ENCODE measurements at places on chromosomes 5 and 9.

DNA sequence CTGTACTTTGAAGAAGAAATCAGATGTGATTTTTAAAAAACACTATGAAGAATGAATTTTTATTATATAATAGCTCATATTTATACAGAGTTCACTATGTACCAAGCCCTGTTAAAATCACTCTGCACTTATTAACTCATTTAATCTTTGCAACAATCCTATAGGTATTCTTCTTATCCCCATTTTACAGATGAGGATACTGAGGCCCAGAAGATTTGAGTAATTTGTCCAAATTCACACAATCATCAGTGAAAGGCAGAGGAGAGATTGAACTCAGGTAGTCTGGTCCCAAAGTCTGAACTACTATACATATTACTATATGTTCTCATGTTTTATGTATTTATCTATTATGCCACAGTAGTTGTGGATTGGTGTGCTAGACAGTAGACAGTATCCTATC, 16.1 kb downstream of the PLAC8L1 start:
- no peak for DNase-seq

DNA sequence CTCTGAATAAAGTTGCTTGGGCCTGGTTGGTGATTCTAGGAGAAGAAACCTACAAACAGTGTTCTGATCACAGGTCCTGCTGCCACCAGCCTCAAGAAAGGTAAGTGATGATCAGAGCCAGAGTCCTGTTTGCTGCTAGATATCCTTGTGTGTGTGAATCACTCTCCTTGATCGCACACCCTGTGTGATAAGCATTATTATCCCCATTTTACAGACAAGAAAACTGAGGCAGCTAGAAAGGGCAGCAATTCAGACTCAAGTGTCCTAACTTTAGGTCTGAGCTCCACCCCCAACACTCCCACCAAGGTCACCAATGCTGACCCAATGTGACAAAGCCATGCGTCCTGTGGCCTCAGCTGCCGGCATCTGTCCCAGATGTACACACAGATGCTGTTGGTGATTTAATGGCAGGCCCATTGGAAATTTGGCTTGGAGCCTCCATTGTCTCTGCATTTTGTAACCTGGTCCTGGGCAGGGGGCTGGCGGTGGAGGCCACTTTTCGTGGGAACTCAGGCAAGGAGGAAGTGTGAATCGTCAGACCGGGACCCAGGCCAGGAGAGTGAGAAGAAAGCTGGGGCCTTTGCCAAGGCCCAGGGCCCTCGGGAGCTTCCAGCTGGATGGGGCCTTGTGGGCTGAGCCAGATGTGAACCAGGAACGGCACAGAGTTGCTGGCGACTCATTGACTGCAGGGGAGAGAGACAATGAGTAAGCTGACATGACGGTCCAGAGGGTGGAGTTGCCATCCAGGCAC, 29.8 kb upstream of the GGTA1 start:
- peak; percentile 91 for DNase-seq

DNA sequence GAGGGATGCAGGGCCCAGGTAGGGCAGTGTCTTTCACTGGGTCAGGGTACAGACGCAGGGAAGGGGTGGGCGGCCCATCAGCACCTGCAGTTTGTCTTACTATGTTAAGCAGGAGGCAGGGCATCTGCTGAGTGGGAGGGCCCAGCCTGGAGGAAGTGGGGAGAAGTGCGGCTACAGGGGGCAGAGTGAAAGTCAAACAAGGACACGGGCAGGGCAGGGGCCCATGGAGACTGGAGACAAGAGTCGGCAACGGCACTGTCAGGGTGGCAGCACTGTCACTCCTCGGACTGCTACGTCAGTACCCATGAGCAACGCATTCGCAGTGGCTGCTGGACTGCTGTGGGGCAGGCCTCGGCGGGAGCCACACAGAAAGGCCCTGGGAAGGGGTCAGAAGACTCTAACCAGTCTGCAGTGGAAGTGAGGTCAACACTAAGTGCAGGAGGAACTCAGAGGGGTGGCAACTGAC, 19.7 kb downstream of the CAMSAP1 start:
- no peak for DNase-seq

GRCh38 chr5:55650386-55650785, 61.7 kb downstream of the SLC38A9 start:
- DNase-seq, result peak; percentile 9

DNA sequence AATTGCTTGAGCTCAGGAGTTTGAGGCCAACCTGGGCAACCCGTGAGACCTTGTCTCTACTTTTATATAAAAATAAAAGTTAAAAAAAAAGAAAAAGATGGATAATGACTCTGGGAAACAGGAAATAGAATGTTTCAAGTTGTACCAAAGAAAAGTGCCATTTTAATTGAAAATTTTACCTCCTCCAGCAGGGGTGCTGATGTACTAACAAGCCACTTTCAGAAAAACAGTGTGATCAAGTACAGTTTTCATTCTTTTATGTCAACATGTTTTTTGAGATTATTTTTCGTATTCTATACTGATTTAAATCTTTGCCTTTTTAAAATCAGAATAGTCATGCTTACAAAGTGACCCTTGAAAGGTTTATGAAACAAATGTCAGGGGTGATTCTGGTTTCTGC, 30.8 kb downstream of the F2R start:
- DNase-seq, result no peak

DNA sequence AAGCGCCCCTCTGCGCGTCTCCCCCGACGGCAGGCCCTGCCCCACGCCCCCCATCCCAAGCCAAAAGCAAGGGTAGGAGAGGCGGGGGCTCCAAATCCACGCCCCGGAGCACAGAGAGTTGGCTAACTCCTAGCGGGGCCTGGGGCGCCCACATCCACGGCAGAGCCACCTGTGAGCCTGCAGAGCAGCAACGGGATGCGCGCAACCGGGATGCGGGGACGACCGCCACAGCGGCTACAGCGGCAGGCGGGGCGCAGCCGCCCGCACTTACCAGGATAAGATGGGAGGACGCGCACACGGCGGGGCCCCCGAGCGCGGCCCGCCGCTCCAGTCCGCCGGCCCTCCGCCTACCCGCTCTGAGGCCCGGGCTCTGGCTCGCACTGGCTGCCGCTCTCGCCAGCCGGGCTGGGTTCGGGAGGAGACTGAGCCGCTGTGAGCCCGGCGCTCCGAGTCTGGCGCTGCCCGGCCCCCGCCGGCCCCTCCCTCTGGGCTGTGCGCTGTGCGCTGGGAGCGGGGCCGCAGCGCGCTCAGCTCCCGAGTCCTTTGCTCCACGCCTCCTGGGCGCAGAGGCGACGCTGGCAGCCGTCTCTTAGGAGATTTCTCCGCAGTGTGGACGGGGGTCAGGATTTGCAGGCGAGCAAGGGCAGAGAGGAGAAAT, at the start of gene SLC24A2:
TSS of gene SLC24A2 (minus strand) at position 424 of the 658 bp plus-strand sequence.
- no peak for DNase-seq

- no peak for DNase-seq
These were observed 161.8 kb downstream of the PALM2AKAP2 start for GRCh38 chr9:109941771-109942170.

GRCh38 chr9:4276856-4277255, 23.0 kb downstream of the GLIS3 start:
- DNase-seq, result no peak

GRCh38 chr9:89815903-89816573, 211.2 kb downstream of the GADD45G start:
- DNase-seq, result no peak

- DNase-seq, result no peak
These were observed 839.3 kb upstream of the WWC1 start for GRCh38 chr5:167452136-167452535.

DNA sequence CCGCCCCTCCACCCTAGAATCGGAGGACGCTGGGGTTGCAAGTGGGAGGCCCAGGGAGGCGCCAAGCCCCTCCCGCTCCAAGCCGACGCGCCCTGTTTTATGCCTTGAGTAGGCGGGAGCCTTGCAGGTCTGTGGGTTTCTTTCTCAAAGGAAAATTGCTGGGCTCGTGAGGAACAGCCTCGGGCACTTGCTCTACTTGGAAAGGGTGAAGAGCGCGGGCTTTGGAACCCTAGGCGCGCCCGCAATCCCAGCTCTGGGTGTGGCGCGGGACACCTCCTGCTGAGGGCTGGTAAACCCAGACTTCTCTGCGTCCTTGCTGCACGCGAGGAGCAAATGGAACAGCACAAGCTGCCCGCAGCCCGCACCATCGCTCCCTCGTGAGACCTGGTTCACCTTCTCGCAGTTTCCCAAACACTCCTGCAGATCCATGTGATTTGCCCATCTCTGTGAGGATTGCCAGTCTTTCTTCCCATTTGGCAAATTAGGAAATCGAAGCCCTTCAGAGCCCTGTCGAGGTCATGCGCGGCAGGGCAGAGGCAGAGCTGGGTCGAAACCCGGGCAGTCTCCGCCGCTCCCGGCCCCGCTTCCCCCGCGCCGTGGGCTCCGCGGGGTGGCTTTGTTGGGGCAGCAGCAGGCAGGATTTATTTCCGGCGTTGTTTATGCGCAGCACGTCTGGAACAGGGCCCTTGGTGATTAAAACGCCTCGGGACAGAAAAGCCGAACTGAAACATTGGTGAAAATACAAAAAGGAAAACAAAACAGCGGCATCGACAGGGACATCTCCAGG, 98.4 kb upstream of the CPLX2 start:
- peak; percentile 12 for DNase-seq

DNA sequence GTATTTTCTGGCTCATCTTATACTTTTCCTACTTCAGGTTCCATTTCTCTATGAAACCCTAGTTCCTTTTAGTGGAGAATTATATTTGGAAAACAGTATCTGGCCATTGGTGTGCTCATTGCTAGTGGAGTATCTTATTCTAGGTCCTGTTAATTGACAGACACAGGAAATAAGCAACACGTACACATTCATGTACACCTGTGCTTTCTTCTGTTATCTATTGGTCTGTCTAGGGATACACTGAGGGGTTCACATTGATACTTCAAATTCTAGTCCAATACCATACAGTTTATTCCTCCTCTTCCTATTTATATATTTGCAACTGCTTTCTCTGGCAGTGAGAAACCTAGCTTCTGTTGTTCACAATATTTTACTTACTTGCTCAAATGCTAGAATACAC, 110.2 kb downstream of the FER start:
- DNase-seq, result no peak

- no peak for DNase-seq
These were observed 19.5 kb downstream of the MTREX start for GRCh38 chr5:55327281-55327680.

DNA sequence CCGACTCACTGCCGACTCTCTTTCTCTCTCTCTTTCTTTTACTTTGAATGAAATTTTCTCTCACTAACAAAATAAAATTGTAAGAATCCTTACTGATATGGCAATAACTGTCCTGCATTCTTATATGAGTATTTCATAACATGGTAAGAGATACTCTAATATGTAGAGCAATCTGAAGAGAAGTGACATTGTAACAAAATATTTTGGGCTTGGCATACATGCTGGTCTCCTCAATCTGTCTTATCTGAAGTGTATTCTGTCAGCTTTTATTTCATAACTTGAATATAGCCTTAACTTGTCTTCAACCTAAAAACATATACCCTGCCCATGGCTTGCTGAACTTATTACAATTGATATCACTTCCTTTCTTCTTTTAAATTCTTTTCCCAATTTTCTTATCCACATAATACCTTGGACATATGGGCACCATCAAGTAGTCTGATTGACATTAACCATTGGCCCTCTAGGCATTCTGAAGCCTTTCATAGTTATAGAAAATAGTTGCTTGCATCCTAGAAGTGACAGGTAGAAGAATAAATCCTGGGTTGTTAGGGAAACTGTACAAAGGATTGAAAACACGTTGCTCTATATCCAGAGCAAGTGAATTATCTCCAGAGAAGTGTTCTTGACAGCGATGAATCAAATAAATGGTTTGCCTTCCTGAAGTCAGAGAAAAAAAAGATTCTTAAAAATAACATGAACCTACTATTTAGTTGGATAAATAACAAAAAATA, 537.6 kb upstream of the TYRP1 start:
- DNase-seq, result no peak

DNA sequence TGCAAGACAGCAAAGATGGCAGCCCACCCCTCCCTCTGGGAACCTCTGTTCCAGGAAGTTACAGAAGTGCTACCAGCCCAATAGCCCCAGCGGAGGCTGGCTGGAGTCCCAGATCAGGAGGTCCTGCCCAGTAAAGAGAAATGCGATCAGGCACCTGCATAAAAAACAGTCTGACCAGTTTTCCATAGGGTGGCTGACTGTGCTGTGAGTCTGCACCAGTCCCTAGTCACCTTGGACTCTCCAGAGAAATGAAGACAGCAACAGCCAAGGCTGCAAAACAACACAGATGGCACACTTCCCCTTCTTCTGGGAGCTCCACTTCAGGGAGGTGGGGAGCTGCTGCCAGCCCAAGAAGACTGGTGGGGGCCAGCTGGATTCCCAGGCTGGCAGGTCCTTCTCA, 265.5 kb upstream of the PCSK5 start:
- no peak for DNase-seq

- DNase-seq, result no peak
These were observed 71.1 kb upstream of the NEURL1B start for GRCh38 chr5:172569861-172570558.

DNA sequence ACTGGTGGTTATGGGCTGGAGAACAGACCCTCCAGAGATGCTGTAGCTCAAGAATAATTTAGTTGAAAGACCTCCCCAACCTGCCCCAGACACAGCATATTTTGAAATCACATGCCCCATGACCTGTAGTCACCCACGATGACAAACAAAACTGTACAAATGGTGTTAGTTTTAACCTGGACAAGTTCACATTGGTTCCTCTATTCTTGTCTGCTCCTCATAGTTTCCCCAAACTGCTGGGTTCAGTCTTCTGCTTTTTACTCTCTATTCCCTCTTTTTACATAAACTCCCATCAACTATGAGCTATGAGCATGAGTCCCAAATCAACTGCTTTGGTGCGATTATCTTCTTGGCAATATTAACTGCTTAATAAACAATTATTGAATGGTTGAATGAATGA, 365.3 kb upstream of the CLINT1 start:
- DNase-seq, result no peak

DNA sequence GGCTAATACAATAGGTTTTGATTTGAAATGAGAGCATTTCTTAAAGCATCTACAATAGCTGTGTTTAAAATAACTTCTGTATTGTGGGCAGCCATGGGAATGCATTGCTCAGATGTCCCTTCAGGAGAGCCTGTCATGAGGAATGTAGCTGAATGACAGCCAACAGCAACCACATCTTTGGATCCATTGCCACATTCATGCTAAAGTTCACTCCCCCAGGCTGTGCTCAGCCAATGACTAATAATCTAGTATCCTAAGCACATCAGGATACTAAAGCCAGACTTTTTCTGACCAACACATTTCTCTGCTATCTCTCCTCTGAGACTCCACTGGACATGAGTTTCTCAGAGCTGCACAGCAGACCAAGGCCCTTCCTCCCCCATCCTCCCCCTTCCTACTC, 45.5 kb downstream of the HTR1A start:
- DNase-seq, result peak; percentile 76

DNA sequence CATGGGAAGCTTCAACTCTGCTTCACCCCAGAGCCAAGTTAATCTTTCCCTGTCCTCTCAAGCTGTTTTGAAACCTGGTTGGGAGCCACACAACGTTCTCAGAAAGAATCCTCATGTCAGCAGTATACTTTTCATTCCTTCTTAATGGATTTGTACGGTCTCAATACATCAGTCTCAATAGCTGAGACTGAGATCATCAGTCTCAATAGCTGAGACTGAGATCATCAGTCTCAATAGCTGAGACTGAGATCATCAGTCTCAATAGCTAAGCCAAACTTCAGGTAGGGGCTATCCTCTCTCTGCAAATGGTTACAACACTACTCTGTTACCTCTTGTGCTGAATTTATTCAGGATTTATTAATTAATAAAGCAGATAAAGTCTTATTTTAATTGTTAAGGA, 1317.4 kb upstream of the CDH9 start:
- peak; percentile 18 for DNase-seq

GRCh38 chr5:5005353-5005752, 134.8 kb upstream of the ADAMTS16 start:
- DNase-seq, result peak; percentile 8

- no peak for DNase-seq
These were observed 24.8 kb downstream of the CEP72 start for GRCh38 chr5:636951-637350.

All from epithelial cell of esophagus (primary cell).